Calu3 (cell line): ENCODE measurements at places on chromosomes 4 and X.
A peak's percentile ranks its signal among the peaks of the same experiment; 100 is the strongest.

- no peak for DNase-seq
Measured at GRCh38 chrX:148774276-148774675, 273.9 kb downstream of the AFF2 start.

GRCh38 chr4:155419266-155419665, 42.5 kb upstream of the MAP9 start:
- DNase-seq: no peak

- DNase-seq: no peak
Measured at GRCh38 chr4:95386410-95386809, 162.4 kb downstream of the UNC5C start.

DNA sequence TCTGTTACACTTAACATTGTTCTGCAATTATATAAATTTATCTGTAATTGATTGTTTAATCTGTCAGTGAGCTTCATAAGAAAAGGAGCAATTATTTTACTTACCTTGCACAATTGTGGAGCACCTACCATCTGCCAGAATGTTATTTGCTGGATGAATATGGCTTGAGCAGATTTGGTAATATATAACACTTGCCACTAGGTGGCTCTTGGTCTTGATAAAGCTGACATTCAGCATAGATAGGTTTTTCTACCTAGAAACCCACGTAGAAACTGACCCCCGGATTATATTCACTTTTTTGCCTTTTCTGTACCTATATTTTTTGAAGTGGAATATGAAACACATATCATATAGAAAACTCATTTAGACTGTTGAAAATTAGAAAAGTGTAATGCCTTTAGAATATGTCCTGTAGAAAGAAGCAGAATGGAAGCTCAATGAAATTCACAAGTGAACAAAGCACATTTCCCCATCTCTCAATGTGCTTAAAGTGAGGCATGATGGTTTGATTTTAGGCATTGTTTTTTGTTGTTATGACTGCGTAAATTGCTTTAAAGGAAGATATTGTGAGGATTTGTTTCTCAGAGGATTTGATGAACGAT, 9.5 kb downstream of the RBPJ start:
- DNase-seq: peak; percentile 15

DNA sequence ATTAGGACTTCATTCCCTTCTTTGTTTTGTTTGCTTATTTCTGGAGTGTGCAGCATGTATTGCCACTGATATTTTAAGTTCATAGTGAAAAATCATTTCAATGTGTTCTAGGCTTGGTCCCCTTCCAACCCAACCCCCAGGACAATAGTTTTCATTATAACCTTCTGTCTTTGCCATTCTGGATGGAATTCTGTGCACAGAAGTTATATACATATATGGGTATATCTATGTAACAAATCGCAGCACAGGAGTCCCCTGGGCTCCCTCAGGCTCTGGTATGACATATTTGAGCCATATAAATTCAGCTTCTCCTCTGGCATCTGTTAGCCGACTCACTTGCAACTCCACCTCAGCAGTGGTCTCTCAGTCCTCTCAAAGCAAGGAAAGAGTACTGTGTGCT, at the start of gene TNMD:
Gene TNMD, plus strand, starts transcription at position 326 of the 400 bp plus-strand sequence. CDS start 83 bp downstream, outside the sequence.
- DNase-seq: no peak

- DNase-seq: peak; percentile 9
Measured at GRCh38 chrX:111041018-111041462, 55.0 kb upstream of the PAK3 start.

DNA sequence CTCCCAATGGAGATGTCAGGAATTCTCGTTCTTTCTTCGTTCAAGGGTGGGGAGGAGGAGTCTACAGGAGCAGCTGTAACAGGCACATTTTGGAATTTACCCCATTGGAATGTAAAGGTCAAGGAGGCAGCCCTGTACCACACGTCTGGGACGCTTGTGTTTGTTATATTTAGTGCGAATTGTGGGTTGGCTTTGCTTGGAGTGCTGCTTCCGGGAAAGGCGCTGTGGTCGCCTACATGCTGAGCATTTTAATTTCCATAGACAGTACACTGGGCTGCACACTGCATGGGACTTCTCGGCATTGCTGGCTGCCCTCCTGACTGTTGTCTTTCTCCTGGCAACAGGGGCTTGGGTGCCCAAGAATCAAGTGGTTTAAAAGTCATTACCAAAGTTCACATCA, 12.8 kb downstream of the GYG2 start:
- no peak for DNase-seq

GRCh38 chr4:15765910-15766697, 12.0 kb upstream of the CD38 start:
- no peak for DNase-seq

DNA sequence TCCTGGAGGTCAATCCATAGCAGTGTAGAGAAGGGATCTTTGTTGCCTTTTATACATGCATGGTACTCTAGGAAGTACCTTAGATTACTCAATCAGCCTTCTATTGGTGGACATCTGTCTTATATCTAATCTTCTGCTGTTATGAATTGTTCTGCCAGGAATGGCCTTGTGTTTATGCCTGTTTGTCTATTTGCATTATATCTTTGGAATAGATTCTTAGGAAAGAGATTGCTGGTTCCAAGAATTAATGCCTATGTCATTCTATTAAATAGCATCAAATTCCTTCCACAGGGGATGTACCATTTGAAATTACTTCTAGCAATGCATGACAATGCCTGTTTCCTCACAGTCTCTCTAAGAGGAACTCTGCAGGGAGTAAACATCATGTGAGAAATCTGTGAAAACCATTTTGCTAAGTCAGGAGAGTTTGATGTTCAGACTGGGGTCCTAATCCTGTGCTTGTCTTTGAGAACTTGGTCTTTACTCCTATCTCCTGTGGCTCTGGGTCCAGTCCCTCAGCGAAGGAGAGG, 42.5 kb downstream of the BEX3 start:
- DNase-seq: no peak

DNA sequence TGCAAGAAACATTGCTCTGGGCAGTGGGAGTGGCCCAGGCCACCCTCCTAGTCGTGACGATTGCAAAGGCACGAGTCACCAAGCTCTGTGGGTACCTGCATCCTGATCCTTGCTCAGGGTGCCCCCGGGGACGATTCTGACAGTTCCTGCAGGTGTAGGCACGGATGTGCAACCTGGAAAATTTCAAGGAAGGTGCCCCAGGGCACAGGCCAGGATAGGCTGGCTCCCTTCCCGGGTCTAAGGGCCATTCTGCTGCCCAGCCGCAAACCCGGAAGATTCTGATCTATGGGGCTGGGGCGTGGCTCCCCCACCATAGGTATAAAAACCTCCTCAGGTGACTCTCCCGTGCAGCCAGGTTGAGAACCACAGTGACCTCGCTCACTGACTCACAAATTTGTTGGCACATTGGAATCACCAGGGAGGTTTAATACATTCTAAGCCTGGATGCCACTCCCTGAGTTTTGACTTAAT, 228.5 kb downstream of the PTTG2 start:
- peak; percentile 86 for DNase-seq

- DNase-seq: no peak
Measured at GRCh38 chr4:188688956-188689355, 549.7 kb downstream of the TRIML1 start.

- no peak for DNase-seq
Measured at GRCh38 chrX:38941675-38942074, 140.4 kb downstream of the MID1IP1 start.

GRCh38 chr4:125187226-125188176, 127.3 kb upstream of the FAT4 start:
- DNase-seq: no peak

- DNase-seq: no peak
Measured at GRCh38 chr4:26455571-26455970, 34.7 kb downstream of the CCKAR start.

- no peak for DNase-seq
Measured at GRCh38 chr4:76755756-76756155, 142.2 kb downstream of the SOWAHB start.

DNA sequence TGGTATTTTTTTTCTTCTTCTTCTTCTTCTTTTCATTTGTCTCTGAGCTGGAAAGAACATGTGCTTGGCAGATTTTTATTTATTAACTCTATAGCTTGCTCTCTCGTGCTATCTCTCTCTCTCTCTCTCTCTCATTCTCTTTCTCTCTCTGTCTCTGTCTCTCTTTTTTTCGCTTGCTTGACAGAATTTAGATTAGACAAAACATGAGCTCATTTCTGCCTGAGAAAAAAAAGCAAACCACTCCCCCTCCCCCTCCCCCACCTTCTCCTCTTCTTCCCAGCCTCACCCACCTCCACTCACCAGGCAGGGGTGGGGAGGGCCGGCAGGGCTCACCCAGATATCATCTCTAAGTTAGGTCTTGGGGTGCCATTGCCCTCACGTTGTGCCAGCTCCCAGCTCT, 81.5 kb downstream of the PJA1 start:
- DNase-seq: no peak

DNA sequence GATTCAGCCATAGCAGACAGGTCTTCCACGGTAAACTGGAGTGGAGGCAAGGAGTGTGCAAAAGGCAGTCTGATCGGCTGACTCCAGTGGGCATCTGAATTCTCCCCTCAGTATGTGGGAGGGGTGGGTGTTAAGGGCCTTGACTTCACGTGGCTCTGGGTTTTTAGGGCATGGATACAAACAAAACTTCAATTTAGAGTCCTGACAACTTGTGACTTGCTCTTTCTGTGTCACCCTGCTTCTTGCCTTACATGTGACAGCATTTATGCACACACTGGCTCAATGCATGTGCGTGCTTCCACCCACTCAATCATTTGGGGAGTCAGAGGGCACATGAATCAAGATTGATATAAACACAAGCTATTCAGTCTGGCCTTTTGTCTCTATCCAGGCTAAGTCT, 17.5 kb downstream of the PLP1 start:
- DNase-seq: no peak

DNA sequence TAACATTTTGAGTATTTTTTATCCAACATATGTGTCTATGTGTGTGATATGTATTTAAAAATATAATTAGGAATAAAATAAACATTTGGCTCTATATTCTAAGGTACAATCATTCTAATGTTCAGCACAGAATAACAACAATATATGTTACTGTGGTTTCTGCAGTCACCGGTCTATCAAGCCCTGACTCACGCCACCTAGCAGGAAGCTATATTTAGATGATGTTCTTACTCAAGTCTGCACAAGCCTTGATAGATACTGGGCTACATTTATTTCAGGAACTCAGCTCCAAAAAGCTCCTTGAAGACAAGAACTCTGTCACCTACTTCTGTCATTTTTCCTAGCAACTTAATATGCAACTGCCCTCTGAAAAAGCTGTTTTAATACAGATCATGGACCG, 152.0 kb upstream of the FTHL17 start:
- DNase-seq: no peak

DNA sequence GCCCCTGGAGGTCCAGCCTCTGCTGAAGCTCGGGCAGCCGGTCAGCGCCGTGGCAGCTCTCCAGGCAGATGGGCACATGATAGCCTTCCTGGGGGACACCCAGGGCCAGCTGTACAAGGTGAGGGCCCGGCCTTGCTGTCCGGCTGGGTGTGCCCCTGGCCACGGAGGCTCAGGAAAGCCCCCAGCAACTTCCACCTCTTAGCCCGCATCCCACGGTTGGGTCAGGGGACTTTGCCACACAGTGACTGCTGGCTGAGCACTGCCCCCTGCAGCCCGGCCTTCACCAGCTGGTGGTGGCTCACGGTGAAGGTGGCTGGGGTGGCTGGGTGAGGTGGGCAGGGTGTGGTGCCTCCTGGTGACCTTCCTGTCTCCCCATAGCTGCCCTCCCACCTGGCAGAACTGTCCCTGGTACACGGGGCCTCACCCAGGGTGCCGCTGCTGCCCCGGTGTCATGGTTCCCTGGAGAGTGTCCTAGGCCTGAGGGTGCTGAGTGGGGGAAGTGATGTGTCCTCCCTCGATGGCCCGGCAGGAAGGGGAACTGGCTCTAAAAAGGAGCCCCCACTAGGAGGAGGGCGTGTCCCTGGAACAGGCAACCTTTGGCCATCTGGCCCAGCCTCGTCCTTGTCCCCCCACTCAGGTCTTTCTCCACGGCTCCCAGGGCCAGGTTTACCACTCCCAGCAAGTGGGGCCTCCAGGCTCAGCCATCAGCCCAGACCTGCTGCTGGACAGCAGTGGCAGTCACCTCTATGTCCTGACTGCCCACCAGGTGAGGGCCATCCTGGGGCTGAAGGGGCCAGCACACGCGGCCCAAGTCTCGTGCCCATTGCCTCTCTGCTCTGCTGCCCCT, 4.5 kb downstream of the PLXNB3 start:
- no peak for DNase-seq

DNA sequence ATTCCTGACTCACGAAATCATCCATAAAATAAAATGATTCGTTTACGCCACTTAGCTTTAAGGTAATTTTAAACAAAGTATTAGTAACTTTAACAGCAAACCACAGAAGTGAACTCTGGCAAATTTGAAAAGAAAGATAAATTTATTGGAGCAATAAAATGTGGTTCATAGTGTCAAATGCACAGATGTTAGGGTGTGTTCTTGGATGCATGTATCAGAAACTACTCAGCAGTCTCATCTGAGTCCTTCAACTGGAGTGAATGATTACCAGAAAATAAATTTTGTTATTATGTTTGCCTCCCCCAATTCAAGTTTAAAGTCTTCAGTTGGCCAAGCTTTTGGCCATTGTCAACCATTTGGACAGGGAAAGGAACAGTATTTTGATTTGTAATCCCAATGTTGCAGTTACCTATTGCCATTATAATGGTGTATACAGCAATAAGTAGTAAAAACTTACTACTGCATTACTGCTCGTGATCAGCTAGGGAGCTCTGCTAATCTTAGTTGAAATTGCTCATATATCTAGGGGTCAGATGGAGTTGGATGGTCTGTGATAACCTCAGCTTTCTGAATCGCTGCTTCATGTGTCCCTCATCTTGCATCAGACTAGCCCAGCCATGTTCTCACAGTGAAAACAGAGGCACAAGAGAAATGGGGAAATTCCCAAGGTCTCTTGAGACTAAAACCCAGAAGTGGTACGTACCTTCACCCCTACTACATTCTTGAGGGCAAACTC, 254.6 kb upstream of the KCNIP4 start:
- no peak for DNase-seq

DNA sequence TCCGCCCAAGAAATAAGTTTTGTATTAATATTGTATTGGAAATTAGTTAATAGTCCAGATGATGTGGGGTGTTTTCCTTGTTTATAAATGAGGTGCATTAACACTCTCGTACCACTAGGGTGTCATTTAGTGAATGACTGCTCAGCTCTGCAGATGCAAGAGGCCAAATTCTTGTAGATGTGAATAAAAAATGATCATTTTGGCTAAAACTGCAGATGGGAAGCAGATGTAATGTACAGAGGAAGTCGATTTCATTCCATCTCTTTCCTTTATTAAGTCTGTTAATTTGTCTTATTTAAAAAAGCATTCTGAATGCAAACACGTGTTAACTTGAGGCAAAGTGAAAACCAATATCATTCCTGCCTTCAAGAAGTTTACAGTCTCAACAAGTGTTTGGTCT, 108.1 kb downstream of the DHX15 start:
- DNase-seq: no peak

- peak; percentile 8 for DNase-seq
Measured at GRCh38 chr4:139229534-139230039, 50.4 kb downstream of the MGARP start.

DNA sequence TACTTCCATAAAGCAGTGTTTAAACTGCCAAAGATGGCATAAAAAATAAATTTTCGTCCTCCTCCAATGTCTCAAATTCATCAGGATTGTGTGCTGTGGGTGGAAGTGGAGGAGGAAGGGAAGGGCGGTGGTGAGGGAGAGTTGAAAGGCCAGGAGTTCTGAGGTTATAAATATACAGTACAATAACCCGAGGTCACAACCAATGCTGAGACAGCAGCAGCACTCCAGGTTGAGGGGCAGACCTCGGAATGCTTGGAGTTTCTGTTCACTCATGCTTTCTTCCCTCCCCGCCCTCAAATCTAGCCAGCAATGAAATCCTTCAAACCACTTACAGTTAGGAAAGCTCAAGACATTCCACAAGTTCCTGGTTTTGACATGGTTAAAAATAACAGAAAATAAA, 134.0 kb upstream of the SMAD1 start:
- no peak for DNase-seq

GRCh38 chrX:19613645-19614323, 98.5 kb upstream of the MAP3K15 start:
- no peak for DNase-seq
